Erythroblast (primary cell): ENCODE measurements at places on chromosomes 11 and 22.

DNA sequence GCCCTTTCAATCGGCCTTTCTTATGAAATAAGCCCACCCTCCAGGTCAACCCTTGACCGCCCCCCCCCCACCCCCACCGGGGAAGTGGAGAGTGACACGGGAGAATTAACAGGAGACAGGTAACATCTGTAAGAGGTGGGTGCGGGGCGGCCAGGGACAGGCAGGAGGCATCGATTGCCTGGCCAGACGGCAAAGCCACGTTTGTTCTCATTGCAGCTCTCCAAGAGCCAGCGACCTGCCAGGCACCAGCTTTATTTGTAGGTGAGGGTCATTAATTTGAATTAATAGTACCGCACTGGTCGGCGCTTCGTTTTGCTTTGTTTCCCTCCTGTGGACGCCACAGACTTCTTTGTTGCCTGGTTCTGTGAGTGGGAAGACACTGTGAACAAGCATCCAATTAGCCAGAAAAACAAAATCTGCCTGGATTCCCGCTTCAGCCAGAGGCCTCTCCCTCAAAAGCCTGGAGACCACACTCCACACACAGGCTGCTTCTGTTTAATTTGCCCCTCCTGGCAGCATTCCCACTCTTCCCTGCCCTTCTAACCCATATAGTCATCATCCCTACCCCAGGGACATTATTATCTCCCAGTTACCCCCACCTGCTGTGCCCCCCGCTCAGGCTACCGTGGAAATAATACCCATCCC, 104.5 kb upstream of the OPCML start:
- no peak for DNase-seq

DNA sequence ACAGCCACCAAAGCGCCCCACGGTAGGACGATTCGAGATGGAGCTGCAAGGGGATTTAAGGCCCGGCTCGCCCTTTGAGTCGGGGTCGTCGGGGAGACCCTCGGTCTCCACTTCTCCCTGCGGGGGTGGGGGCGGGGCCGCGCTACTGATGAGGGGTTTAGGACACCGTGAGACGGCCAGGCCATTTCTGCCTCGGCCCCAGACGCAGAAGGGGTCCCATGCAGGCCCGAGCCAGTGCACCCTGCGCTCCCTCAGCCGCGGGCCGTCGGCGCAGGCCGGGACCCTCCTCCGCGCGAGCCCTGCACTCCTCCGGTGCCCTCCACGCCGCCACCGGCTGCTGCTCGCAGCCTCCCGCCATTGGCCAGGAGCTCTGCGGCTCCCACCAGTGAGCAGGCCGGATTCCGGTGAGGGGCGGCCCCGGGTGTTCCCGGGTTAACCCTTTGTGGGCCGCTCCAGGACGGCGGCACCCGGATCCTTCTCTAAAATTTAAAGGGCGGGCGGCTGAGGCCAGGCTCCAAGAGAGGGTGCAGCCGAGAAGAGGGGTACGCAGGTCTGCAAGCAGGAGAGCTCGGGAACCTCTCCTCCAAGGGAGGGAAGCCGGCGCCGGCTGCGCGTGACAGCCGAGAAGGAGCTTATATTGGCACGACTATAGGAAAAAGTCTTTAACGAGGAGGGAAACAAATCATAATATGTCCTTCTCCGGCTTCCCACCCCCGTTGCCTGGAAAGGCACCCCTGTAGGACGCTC, 18.0 kb downstream of the CREB3L1 start:
- peak; percentile 70 for DNase-seq

DNA sequence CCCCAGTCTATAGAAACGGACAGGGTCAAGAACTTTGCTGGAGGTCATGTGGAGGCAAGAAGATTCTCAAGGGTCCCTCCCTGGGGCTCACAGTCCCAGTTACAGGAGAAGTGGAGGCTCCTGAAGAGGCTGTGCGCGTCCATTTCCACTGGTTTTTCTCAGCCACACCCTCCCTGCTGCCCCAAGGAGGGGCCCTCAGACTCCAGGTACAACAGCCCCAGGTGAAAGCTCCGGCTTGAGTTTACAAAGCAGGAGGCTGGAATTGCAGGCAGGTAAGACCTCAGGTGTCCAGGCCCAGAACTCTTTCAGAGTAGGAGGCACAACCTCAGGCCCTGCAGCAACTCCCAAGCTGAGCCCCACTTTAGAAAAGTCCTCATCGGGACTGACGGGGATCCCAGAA, 3.1 kb downstream of the SHANK2 start:
- no peak for DNase-seq

DNA sequence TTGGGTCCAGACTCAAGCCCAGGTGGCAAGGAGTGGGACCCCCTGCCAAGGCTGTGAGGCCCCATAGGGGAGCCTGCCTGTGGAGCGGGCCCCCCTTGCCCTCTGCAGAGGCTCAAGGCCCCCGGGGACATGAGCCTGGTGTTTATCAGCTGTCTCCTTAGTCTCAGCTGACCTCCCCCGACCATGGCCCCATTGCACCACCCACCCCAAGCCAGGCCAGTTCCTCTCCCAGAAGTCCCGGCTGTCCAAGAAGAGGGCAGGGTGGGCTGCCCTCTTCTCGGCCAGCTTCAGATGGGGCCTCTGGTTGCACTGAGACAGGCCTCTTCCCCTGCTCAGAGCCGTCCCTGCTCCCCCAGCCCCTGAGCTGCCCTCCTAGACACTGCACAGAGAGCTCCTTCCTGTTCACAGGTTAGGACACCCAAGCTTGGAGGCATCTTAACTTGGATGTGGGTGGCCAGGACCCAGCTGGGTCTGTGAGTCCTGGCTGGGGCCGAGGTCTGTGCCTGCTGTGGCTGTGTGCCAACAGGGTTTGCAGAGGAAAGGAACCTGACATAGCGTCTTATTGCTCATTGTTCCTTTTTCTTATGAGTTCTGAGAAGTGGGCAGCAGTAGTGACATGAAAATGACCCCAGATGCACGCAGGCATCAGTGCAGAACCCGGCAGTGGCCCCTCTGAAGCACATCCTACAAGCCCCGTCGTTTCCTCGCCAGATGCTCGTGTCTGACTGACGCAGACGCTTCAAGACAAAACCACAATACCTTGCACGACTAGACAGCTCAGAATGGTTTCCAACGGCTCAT, 5.4 kb downstream of the TRABD start:
- peak; percentile 62 for DNase-seq

- no peak for DNase-seq
These were observed 710.3 kb downstream of the KCNA4 start for GRCh38 chr11:29306527-29306926.

DNA sequence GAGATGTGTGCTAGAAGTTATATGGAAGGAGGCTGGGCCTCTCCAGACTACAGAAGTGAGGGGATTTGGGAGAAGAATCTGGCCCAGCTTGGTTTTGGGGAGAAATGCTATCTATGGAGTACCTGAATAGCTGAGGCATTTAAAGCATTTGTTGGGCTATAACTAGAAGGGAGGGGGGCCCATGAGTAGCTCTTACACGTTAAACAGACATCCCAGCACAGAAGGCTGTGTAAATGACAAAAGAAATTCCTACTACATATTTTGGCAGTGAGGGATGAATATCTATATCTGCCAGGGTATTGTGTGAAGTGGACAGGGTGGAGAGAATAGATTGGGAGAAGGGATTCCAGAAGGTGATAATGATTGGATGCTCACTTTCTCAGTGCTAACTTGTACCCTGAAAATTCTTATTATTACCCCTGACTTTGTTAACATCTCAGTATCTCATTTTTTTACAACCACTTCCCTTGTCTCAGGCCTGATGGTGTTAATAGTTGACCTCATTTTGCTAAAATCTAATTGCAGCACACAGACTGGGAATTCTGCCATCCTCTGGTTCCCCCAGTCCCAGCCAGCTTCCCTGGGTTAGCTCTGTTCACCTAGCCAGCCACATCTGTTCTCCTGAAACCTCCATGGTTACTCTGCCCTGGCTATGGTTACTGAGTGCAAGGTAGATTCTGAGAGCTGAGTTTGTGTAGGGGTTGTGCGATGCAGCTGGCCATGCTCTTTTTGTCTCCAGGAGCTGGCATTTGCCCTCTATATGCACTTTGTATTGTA, 28.8 kb upstream of the RRM1 start:
- no peak for DNase-seq

DNA sequence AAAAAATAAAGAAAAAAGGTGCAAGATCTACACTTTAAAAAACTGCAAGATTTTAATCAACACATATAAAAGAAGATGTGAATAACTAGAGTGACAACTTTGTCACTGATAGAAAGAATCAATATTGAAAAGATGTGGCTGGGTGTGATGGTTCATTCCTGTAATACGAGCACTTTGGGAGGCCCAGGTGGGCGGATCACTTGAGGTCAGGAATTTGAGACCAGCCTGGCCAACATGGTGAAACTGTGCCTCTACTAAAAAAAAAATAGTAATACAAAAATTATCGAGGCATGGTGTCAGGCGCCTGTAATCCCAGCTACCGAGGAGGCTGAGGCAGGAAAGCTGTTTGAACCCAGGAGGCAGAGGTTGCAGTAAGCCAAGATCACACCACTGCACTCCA, 21.0 kb upstream of the FBLN1 start:
- no peak for DNase-seq

DNA sequence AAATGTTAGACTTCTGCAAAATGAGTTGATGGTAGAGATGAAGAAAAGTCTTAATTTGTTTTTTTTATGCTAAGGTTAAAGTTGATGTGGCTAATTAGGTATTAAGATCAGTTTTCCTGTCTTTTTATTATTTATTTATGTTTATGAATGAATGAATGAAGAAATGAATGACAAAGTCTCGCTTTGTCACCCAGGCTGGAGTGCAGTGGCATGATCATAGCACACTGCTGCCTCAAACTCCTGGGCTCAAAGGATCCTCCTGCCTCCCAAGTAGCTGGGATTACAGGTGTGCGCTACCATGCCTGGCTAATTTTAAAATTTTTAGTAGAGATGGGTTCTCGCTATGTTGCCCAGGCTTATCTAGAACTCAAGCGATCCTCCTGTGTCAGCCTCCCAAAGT, 29.2 kb downstream of the MTMR3 start:
- DNase-seq, result no peak

DNA sequence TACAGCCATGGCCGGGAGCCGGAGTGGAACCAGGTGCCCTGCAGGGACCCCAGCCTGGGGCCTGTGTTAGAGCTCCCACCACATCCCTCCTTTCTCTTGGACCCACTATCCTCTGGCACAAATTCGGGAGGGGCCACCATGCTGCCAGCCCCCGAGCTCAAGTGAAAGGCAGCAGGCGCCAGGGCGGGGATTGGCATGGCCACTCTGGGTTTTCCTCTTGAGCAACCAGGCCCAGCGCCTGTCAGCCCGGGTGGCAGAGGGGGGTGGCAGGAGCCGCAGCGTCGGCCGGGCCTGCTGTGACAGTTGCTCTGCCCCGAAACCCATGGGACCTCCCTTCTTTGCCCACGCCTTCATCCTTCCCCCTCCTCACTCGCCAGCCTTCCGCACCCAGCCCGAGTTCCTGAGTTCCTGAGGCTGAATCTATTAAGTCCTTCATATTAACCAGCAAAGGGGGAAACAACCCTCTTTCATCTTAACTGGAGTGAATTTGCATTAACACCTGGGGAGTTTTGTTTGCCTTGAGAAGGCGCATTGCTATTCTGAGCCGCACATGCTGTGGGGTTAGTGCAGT, 16.8 kb upstream of the CABP7 start:
- no peak for DNase-seq

GRCh38 chr22:45285263-45286058, 712 bp downstream of the UPK3A start:
- DNase-seq, result no peak
